Inflammatory macrophage treated with lipopolysaccharide for 4 hours (primary cell): ENCODE measurements at places on chromosomes 12 and 14.
A peak's percentile ranks its signal among the peaks of the same experiment; 100 is the strongest.

DNA sequence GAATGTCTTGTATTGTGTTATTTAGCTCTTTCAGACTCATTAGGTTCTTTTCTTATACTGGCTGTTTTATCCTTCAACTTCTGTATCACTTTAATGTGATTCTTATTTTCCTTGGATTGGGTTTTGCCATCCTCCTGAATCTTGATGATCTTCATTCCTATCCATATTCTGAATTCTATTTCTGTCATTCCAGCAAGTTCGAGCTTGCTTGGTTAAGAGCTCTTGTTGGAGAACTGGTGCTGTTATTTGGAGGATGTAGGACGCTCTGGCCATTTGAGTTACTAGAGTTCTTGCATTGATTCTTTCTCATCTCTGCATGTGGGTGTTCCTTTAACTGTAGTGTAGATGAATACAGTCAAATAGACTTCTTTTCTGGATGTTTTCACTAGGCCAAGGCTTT, 142.3 kb upstream of the SLC38A2 start:
- no peak for DNase-seq

GRCh38 chr14:89237921-89238529, 179.0 kb downstream of the FOXN3 start:
- no peak for DNase-seq

GRCh38 chr12:90854136-90854689, 100.8 kb downstream of the CCER1 start:
- DNase-seq = peak; percentile 31

DNA sequence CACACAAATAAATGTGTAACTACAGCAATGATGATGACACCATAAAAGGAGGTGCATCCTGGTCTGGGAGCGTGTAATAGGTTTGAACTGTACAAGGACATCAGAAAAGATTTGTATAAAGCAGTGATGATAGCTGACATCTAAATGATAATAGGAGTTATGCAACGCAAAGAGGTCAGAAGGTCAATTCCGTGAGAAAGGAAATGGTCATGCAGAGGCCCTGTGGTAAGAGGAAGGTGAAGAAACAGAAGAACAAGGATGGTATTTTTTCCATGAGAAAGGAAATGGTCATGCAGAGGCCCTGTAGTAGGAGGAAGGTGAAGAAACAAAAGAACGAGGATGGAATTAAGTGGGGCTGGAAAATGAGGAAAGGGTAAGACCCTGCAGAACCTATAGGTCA, 106.7 kb upstream of the TMPO start:
- DNase-seq = peak; percentile 83

- no peak for DNase-seq
Measured at GRCh38 chr12:63846238-63846967, 1.9 kb downstream of the SRGAP1 start.

- DNase-seq = no peak
Measured at GRCh38 chr12:24496755-24497154, 452.1 kb downstream of the BCAT1 start.
